HTR-8/SVneo (cell line): ENCODE measurements at places on chromosomes 7 and 10.

DNA sequence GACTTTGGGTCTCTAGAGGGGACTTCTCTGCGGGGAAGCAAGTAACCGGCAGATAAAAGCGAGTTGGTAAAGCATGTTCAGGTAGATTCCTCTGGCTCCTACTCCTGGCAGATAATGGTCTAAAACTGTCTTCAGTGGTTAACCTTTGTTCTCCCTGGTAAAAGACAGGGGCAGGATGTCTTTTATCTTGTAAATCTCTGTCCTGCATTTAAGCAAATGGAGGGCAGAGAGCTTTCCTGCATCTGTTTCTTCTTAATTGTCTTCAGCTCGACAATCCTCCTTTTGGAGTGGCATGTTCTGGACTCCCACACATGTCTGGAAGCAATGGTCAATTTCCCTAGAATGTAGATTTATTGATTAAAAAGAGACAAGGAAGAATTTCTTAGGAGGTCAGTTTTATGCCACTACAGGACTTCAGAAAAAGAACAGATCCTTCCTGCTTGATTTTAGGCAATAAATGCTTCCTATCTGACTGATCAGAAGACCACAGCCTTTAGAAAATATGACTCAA, 16.6 kb downstream of the C7orf33 start:
- no peak for DNase-seq

DNA sequence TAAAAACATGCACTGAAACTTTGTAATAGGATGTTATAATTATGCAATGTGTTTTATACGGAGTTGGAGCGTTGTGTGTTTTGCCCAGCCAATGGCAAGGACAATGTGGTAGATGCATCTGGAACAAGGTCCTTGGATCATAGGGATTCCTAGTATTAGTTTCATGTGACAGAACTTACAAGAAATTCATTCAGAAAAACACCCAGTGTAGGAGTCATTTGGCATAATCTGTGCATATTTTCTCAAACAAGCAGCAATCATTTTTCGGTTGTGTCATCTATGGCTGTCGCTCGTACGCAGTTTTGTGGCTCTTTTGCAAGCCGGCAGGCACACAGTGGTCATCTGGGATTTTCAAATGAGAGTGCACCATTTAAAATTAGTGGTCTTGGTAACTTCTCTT, 19.8 kb downstream of the CREB5 start:
- no peak for DNase-seq

- no peak for DNase-seq
These were observed 79.9 kb downstream of the ZMIZ1 start for GRCh38 chr10:79148452-79149344.

DNA sequence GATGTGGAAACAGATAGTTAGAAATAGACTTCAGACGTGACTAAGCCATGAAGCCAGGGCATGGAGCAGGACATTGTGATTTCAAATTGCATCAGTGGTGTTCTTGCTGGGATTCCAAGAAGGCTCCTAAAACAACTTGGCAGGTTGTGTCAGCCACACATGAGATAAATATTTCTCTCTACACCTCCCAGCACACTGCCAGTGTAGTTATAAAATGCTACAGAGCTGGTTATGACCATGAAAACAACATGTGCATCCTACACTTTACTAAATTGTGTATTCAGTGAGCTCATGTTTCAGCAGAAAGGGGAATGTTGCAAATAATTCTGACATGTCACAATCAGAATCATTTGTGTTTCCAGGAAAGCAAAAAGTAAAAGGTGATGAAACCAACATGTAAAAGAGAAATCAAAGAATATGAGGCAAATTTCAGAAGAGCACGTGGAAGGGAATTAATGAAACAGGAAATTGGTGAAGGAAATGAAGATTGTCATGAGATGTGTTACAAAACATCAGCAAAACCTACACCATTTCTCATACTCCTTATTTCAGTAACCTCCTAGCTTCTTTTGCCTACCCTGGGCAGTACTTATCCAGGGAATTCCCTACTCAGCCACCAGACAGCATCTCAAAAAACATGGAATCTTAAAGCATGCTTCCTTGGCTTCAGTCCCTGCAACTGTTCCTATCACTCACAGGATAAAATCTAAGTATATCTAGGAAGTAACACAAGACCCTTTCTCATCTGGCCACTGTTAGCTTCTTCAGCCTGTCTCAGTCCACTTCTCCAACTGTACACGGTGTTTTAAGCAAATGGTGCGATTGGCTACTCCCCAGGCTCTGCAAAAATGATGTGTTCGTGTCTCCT, 5.8 kb upstream of the CYP3A7 start:
- no peak for DNase-seq

DNA sequence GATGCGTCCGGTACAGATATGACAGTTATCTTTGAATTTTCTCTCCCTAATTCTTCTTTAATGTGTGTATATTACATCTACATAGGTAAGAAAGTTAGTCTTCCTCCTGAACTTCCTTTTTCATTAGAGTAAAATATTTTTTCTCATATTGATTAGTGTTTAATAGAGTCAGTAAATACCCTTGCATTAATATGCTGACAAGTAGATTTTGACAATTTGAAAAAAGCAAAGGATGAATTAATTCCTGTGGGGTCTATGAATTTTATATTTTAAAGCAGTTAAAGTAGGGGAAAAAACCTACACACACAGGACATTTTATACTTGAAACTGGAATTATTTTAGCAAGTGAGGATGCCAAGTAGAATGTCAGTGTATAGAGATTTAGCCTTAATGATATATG, 9.4 kb downstream of the OTUD1 start:
- no peak for DNase-seq

- DNase-seq = no peak
These were observed 107.8 kb downstream of the CUBN start for GRCh38 chr10:17021656-17022465.

DNA sequence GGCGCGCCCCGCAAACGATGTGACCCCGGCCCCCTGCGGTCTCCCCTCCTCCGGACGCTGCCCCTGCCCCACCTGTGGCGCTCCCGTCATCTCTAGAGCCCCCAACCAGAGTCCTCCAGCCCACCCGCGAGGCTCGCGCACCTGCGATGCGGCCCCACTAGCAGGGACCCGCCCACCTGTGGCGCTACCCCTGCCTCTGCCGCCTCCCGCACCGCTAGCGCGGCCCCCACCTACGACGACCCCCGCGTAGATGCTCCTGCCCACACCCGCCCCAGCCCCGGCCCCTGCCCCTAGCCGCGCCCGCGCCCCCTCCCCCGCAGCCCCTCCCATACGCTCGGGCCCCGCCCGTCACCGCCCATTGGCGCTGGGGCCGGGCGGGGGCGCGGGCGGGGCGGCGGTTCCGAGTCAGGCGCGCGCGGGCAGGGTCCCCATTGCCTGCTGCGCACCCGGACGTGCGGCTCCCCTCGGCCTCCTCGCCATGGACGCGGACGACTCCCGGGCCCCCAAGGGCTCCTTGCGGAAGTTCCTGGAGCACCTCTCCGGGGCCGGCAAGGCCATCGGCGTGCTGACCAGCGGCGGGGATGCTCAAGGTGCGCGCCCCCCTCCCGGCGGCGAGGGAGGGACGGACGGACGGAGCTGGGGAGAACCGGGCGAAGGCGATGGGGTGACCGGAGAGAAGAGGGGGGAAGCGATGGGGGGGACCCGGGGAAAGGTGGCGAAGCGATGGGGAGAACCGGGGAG, at the start of gene PFKP:
PFKP (plus strand) TSS at position 431 of the 741 bp plus-strand sequence; CDS start at position 479, 48 bp downstream.
- DNase-seq = peak; percentile 51

GRCh38 chr10:59907918-59908807, 1.8 kb upstream of the CCDC6 start:
- peak; percentile 62 for DNase-seq

- no peak for DNase-seq
These were observed 108.6 kb downstream of the TRIM24 start for GRCh38 chr7:138568655-138569054.

DNA sequence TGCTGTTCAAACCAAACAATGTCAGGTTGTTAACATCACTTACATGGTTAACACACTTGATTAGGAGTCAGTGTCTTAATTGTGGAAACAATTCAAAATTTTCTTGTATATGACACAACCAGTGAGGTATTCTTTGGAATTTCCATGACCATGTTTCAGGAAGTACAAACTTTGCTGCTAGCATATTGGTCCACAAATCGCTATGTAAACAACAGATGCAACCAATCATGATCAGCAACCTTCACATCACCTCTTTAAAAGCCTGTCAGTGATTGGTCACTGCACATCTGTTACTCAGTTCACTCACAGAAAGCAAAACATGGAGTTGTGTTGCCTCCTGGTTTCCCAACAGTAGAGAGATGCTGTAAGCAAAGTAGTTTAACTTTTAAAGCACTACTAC, 108.9 kb upstream of the FAM3C start:
- no peak for DNase-seq

DNA sequence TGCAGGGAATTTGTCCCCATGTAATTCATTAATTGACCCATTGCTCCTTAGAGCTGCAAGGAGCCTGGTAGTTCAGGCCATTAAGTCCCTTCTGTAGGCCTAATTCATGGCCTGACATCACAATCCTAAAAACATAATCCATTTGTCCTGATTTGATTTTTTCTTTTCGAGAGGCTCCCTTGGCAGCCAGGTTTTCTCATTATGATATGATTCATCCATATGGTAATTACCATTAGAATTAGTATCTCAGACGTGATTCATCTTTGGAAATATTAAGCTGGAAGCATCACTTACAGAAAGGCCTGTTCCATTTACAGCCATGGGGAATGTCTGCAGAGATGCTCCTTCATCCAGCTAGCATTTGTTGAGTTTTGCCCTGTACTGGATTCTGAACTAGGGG, 128.5 kb downstream of the PLCE1 start:
- no peak for DNase-seq

- DNase-seq = no peak
These were observed 84.7 kb upstream of the IFRD1 start for GRCh38 chr7:112365551-112365950.

DNA sequence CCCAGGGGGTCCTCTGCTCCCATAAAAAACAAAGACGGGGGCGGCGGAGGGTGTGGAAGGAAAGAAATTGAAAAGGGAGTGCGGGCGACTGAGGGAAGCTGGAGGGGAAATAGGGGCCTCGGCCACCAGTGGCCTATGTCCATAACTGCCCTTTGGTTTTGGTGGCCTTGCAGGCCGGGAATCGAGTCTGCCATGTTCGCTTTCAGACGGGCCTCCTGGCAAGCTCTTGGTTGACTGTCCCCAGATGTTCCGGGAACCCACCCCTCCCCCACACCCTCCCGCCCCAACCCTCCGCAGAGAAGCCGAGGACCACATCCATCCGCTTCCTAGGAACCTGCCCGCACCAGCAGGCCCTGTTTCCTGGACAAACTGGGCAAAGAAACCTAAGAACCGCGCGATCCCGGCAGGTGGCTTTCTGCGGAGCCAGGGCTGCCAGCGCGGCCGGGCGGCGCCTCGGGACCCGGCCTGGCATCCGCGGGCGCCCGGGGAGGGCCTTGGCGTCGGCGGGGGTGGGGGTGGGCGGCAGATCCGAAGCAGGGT, 20.0 kb upstream of the GATA3 start:
- DNase-seq = no peak

GRCh38 chr10:11011984-11012383, 5.7 kb upstream of the CELF2 start:
- no peak for DNase-seq
